ENCODE measurements at places on chromosomes 5 and 9.

GRCh38 chr5:74209571-74209970 is 431.0 kb downstream of the ENC1 start:
- no peak for DNase-seq

DNA sequence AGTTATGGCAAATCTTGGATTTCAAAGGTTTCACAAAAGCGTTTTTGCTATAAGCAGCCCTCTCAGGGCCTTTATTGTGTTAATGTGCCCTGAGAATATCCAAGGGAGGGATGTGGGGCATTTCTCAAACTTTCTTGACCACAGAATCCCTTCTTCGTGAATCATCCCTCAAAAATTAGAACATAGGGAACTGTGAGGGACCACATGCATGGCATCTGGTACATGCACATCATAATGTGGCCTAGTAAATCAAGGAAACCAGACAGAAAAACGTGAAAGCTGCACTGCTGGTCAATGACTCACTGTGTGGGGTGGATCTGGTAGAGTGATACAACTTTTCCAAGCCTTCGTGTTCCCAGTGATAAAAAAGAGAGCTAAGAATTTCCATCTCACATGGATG is 22.4 kb downstream of the DDX31 start:
- DNase-seq, result no peak

DNA sequence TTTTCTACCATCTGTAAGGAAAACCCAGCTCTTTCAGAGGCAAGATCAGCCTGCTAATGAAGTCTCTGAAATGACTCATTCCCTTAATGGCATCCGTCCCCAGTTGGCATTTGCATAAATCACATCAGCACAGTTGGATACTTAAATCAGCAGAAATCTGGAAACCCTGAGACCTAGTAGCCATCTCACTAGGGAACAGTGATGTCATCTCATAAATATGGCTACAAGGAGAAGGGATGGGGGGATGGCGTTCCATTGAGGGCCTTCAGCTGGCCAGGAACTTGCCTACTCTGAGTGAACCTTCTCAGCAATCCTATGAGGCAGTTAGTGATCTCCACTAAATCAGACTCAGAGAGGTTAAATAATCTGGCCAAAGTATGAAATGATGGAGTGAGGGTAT is 81.8 kb downstream of the CMYA5 start:
- no peak for DNase-seq

DNA sequence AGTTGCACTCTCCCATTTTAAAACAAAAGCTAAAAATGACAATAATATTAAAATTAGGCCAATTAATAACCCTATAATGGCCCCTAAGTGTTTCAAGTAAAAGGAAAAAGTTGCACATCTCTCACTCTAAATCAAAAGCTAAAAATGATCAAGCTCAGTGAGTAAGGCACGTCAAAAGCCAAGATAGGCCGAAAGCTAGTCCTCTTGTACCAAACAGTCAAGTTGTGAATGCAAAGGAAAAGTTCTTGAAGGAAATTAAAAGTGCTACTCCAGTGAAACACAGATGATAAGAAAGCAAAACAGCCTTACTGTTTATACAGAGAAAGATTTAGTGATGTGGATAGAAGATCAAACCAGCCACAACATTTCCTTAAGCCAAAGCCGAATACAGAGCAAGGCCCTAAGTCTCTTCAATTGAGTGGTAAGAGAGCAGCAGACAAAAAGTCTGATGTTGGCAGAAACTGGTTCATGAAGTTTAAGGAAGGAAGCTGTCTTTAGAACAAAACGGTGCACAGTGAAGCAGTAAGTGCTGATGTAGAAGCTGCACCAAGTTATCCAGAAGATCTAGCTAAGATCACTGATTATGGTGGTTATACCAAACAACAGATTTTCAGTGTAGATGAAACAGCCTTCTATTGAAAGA is 144.1 kb upstream of the ACOT12 start:
- no peak for DNase-seq

GRCh38 chr5:32814620-32815019 is 103.5 kb downstream of the NPR3 start:
- DNase-seq, result no peak

GRCh38 chr5:180160215-180160614 is 48.8 kb downstream of the RASGEF1C start:
- no peak for DNase-seq

DNA sequence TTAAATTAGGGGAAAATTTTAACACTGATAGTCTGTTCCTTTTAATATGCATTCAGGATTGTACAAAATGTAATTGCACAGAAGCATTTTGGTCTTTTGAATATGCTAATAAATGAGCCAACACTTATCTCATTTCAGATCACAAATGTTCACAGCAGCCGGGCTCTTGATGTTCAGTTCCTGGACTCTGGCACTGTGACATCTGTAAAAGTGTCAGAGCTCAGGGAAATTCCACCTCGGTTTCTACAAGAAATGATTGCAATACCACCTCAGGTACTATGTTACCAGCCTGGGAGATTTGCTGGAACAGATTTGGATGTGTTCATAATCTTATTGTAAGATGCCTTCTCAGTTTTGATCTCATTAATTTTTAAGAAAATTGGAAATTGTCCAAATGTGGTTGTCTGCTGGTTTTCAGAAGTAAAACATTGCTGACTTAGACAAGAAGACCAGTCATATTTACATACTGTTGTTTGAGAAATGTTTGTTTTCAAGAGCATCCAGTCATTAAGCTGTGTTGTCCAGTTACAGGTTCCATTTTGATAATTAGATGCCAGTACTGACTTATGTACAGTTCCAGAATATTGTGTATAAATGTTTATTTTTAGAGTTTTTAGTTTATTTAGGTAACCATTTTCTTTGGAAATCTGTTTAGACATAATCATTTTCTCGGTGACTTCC is 23.0 kb upstream of the TMOD1 start:
- DNase-seq, result no peak

DNA sequence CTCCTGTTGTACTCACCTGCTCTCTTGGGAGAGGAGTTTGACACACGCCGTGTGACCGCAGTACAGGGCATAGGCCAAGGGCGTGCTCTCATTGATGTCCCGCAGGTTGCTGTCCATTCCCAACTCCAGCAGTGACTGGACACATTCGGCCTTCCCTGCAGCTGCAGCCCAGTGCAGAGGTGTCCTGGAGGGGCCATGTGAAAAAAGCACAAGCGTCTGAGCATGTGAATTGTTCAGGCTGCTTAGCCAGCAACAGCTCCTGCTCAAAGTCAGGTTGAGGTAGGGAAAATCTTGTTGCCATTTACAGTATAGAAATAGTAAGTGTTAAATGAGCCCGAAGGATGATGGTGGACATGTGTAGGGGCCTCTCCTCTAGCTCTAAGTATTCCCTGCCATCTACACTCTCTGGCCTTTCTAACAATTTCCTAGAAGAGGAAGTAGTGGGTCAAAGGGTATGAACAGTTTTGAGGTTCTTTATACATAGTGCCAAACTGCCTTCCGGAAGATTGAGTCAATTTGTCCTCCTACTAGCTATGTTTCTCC is 116.5 kb downstream of the ANKRD55 start:
- no peak for DNase-seq

DNA sequence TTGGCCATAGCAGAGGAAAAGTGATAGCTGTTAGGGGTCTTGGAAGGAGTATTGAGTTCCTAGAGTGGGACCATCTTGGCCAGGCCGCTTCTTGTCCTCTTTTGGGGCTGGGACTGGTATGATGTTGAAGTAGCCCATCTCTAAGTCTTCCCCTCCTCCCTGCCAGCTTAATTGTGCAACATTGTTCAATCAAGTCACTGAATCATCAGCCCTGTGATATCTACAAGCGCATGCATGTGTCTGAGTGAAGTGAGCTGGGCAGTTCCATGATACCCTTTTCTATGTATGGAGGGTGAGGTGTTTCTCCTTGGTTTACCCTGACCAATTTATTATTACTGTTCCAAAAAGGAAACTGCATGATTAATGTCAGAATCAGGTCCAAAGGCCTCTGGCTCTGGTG is 112.2 kb downstream of the C9orf152 start:
- DNase-seq, result no peak

DNA sequence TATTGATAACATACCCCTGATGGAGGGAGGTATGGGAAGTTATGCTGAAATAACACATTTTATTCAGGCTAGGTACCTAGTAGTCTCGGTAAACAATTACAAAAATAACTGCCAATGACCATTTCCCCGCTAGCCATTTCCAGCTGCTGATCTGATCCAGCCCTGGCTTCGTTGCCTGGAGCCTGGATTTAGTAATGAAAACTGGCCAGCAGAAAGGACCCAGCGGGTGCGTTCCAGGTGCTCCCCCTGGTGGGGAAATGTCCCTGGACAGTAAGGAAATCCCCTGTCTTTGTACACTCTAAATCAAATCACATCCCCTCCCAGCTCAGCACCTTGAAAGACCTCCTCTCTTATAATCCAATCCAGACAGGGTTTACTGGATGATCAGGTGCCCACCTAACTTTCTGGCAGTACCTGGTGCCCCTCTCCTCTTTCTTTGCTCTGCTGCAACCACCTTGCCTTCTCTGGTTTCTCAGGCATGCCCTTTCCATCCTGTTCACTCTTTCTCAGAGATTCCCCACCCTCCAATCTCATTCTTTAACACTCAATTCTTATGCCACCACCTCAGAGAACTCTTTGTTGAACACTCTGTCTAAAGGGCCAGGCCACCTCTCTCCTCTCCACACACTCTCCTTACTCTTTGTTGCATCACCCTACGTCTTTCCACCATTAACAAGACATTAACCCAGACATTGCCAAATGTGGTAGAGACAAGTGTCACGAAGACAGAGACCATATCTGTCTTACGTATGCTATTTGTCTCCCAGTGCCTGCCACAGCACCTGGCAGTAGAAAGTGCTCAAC is 50.1 kb upstream of the SMAD5 start:
- peak; percentile 42 for DNase-seq

- DNase-seq, result no peak
Measured at GRCh38 chr9:112496074-112496722, 9.6 kb downstream of the KIAA1958 start.

DNA sequence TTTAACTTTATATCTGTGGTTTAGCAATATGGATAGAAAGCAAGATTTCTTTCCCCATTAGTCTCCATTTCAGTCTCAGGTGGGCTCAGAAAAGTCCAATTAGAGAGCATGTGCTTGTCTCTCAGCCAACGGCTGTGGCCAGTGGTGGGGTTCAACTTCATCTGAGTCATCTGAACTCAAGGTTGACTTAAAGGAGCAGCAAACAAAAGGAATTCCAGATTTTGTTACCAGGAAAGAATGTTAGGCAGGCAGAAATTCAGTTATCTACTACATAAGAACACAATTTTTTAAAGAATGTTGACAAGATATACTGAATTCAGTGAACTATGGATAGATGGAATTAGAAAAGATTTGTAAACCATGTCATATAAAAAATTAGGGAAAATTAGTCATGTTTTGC is 784.1 kb downstream of the MAT2B start:
- no peak for DNase-seq

DNA sequence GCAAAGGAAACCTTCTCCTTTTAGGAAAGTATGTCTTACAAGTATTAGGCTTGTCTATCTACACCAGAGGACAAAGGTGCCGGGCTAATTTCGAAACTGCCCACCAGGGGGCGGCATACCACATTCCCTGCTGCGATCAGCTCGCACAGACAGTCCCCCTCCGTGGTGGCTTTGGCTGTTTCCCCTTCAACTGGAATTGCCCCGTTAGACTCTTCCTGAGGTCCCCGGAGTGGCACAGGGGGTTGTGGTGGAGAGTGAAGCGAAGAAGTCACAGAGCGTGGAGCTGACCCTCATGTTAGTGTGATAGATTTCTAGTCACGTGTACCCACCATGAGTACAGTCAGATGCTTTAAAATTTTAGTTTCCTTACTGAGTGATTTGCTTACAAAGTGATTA is 17.5 kb downstream of the PTTG1 start:
- DNase-seq, result peak; percentile 70

DNA sequence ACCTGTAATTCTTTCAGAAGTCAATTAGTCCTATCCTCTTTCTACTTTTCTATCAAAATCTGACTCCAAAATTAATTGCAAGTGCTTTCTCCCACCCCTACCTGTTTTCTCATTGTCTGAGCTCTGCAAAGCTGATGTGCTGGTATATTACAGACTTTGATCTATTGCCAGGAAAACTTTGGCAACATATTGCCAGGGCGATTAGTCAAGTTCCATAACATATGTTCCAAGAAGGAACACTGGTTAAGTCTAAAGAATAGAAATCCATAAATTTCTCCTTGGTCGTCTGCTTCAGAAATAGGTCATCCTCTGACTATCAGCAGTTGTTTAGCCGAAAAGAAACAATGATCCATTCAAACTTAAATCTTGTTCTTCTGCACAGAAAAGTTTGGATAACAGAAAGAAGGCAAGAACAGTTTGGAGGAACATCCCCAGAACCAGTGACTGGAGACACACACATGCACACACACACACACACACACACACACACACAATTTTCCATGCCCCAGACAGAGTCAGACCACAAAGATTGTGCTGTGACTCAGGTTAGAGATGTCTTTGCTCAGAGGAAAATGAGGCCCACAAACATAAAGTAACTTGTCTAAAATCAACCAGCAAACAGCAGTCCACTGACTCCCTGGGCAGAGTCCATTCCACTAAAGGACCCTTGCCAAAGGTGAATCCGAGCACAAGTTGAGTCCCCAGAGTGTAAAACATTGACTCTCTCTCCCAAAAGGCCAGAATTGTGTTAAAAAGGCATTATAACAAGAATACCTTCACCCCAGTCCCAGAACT is 202.1 kb downstream of the DEPDC1B start:
- DNase-seq, result no peak

DNA sequence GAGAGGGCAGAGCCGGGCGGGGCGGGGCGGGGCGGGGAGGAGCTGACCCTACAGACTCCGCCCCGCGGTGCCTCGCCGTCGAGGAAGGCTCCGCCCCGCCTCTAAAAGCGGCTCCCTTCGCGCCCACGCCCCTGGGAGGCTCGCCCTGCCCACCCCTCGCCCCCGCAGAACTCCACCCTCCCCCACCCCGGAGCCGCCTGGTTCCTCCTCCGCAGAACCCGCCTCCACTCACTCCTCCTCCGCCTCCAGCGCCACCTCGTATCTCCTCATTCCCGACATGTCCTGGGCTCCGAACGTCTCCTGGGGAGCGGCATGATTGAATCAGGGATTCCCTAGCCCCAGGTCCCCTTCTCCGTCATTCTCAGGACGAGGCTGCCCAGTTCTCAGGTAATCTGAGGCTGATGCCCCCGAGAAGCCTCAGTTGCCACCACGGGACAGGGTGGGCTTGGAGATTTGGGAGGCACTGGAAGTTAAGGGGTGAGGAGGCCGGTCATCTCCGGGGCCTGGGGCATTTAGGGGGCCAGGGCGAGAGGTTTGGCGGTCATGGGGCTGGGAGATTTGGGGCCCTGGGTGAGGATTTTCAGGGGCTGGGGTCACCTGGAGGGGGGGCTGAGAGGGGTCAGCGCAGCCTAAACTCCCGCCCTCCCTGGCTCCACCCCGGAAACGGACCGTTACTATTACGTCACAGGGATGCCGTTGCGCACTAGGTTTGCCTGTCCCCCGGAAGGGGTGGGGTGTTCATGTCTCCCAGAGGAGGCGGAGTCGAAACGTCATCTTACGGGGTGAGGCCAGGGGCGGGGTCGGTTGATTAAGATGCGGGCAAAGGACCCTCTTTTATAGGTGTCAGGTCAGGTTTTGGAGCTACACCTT is 3.2 kb upstream of the CCL27 start:
- peak; percentile 95 for DNase-seq
